ENCODE measurements at places on chromosomes 4 and X.

DNA sequence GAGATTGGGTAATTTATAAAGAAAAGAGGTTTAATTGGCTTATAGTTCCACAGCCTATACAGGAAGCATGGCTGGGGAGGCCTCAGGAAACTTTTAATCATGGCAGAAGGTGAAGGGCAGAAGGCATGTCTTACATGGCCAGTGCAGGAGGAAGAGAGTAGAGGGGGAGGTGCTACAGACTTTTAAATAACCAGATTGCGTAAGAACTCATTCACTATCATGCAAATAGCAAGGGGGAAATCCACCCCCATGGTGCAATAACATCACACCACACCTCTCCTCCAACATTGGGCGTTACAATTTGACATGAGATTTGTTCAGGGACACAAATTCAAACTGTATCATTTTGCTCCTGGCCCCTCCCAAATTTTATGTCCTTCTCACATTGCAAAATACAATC, 353.8 kb upstream of the PABPC5 start:
- DNase-seq = no peak

DNA sequence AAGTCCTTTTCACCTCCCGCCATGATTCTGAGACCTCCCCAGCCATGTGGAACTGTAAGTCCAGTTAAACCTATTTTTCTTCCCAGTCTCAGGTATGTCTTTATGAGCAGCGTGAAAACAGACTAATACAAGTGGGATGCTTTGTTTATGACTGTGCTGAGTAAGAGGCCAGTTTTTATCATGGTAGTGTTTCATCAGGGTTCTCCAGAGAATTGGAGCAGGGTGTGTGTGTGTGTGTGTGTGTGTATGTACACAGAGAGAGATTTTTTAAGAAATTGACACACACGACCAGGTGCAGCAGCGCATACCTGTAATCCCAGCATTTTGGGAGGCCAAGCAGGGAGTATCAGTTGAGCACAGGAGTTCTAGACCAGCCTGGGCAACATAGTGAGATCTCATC, 34.6 kb upstream of the SLC2A9 start:
- DNase-seq = no peak

DNA sequence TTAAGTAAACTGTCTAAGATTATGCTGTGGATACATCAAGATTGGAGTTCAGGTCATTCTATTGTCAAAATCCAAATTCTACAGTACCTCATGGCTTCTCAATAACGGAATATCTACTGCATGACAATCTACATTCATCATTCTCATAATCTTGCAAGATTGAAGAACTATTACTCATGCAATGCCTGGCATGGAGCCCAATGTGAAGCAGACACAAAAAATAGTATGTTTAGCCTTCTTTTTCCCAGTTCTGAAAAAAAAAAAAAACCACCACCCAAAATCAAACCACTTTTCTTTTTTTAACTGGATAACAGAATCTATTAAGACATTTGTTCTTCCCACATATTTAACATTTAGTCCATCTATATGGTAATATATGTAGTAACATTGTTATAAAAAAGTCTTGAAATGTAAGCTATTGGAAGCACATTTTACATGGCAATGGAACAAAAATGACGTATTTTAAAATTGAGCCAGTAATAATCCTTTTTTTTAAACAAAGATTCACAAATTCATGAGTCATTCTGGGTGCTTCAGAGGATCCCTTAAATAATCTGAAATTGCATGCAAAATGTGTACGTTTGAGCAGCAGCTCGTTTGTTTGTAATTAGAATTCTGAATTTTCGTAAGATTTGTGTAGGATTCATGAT, 232.2 kb upstream of the FMR1 start:
- no peak for DNase-seq

- no peak for DNase-seq
Observed at GRCh38 chrX:88883200-88883599, 136.2 kb downstream of the CPXCR1 start.

GRCh38 chr4:146333187-146333894, 119.0 kb downstream of the REELD1 start:
- DNase-seq = peak; percentile 2

- no peak for DNase-seq
Observed at GRCh38 chrX:124260845-124261244, 71.6 kb upstream of the TEX13D start.

- DNase-seq = no peak
Observed at GRCh38 chrX:150902434-150903109, 4.1 kb upstream of the CD99L2 start.

GRCh38 chrX:12702509-12703091, 88.6 kb upstream of the PRPS2 start:
- DNase-seq = peak; percentile 8

- no peak for DNase-seq
Observed at GRCh38 chr4:149141391-149141790, 674.3 kb downstream of the IQCM start.

DNA sequence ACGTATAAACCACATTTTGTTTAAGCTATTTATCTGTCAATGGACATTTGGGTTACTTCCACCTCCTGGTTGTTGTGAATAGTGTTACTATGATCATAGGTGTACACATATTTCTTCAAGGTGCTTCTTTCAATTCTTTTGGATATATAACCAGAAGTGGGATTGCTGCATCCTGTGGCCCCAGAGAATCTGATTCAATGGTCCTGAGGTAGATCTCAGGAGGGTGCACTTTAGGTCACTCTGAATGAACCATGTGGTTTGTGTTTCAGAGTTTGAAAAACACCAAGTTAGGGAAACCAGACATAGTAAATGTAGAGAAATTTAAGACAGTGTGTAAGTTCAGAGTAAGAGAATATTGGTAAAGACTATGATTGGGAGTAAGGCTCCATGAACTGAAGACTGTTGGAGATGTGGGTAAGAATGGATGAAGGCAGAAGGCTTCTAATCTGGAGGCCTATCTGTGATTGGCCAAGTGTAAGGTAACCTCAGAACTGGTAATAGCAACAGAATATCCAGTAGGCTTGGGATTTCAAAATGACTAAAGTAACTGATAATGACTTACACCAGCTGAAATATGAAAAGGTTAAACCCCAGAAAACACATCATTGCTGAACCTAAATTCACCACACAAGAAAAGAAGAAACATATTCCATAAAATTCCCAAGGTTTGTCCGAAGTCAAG, 236.9 kb downstream of the CAMK2D start:
- no peak for DNase-seq

DNA sequence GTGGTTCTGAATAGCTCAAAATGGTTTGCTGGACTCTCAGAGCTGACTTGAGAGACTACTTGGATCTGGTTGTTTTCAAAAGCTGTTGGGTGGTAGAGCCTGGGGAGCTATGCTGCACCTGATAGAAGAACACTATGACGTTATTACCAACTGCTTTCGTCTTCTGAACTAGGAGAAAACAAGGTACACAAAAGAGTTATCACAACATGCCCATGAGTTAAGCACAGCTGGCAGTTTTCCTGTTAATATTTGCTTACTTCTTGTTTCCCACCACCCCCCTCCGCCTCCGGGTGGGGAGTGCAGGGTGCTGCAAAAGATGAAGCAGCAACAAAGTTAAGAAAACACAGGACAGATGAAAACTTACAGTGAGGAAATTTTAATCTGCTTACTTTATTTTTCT, 69.1 kb downstream of the RASL11B start:
- DNase-seq = no peak

- DNase-seq = peak; percentile 2
Observed at GRCh38 chr4:140756319-140757231, at the start of gene TBC1D9. Gene TBC1D9 (minus strand): TSS chr4:140756385. CDS start chr4:140756045, 340 bp downstream.

DNA sequence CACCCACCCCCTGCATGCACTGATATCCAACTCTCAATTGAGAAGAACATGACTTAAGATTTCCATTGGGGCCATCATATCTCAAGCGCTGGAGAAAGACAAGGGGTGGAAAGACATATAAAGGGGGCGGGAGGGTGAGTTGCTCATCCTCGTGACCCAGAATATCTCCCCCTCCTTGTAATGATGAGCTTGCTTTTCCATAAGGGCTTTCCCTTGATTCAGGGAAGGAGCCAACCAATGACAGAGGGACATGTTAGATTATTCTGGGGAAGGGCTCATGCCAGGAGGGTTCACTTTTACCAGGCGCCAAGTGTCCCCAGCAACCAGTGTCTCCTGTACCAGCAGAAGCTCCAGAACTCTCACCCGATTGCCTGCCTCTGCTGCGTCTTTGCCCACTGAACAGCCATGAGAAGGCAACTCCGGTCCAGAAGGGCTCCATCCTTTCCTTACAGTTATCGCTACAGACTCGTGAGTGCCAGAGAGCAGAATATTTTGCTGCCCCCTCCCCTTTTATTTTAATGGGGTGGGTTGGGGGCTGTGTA, at the start of gene ATP1B4:
TSS of gene ATP1B4 (plus strand) at position 326 of the 542 bp plus-strand sequence. CDS start at position 406, 80 bp downstream.
- no peak for DNase-seq

Measured in activated T-cell treated with anti-CD3 and anti-CD28 coated beads, Interleukin-2, amount 50 U/mL, for 72 hours (primary cell).